ENCODE measurements at places on chromosomes 2 and 18. TPM values are rescaled to one million over a fixed set of nuclear protein-coding genes. Genes with fewer than 3 reads are reported as not detected.

The PROM2 gene
- 99.8 TPM for total RNA-seq

The ZDBF2 gene
- total RNA-seq: 3.4 TPM

The DSG1 gene
- 1,682 TPM for total RNA-seq

The IHH gene
- total RNA-seq: 0.23 TPM

The CXCR1 gene
- 0.87 TPM for total RNA-seq

The BOK gene
- total RNA-seq: 61.6 TPM

The C2orf66 gene
- total RNA-seq: not detected

The NCKAP5 gene
- total RNA-seq: 6.4 TPM

The MC4R gene
- total RNA-seq: not detected

DNA sequence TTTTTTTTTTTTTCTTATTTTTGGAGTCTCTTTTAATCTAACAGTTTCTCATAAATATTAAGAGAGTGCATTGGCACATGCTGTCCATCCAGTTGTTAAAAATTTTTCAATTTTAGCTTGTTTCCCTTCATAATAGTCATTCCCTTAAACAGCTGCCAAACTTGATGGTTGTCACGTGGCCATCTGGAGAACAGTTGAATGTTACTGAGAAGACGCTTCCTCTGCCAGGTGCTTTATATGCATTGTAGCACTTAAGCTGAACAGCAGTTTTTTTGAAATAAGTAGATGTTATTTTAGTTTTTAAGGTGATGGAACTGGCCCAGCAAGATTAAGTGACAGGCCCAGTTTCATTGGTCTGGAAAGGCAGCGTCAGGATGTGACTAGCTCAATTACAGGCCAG is 3.3 kb downstream of the SMARCAL1 start:
- H3K36me3 ChIP-seq: peaks cover 31% of the 10 kb centered on the region
- peaks cover 5% of the 10 kb centered on the region for H3K4me1 ChIP-seq
- no peak overlapping the region for H3K27ac ChIP-seq

- DNase-seq: no peak
- no peaks in the 10 kb centered on the region for H3K27me3 ChIP-seq
- peaks cover 5% of the 10 kb centered on the region for H3K4me1 ChIP-seq
- H3K27ac ChIP-seq: no peak overlapping the region
- H3K4me3 ChIP-seq: no peak overlapping the region
Measured at GRCh38 chr2:60412620-60413019, 140.8 kb downstream of the BCL11A start.

- H3K27ac ChIP-seq: no peak overlapping the region
- no peak overlapping the region for H3K4me3 ChIP-seq
- H3K36me3 ChIP-seq: no peaks in the 10 kb centered on the region
- no peaks in the 10 kb centered on the region for H3K27me3 ChIP-seq
- DNase-seq: no peak
Measured at GRCh38 chr2:201574766-201575165, 68.5 kb downstream of the TMEM237 start.

DNA sequence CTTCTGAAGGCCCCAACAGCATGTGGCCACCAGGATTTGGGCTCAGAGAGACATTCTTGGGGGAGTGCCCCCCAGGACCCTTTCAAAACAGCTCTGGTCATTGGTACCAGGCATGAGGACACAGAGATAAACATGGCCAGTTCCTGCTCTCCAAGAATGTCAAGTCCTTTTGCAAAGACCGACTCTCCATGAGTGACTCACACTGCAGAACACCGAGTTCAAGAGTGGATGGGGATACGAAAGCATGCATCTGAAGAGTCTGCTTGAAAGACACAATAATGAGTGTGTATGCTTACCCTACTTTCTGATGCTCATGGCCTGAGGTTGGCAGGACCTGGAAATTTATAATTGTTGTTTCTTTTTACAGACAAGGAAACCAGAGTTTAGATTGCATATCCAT is 450.6 kb downstream of the TSN start:
- no peaks in the 10 kb centered on the region for H3K27me3 ChIP-seq
- H3K4me1 ChIP-seq: peaks cover 3% of the 10 kb centered on the region
- no peak overlapping the region for H3K4me3 ChIP-seq
- no peak for DNase-seq
- H3K27ac ChIP-seq: no peak overlapping the region
- H3K36me3 ChIP-seq: no peaks in the 10 kb centered on the region

DNA sequence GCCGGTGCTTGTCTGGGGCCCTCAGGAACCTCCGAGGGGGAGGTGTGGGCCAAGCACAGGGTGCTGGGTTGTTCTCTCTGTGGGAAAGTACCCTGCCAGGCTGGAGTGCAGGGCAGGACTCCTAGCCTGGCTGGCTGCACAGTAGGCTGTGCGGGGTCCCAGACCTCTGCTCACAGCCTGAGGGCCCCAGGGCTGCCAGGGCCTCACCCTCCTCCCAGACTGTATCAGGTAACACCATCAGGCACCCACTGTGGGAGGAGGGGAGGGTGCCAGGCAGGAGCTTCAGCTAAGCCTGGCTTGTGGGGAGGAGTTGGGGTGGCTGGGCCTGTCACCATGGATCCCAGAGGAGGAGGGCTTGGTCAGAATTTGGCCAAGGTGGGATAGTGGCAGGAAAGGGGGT is 211.9 kb upstream of the SMAD2 start:
- no peaks in the 10 kb centered on the region for H3K27me3 ChIP-seq
- H3K36me3 ChIP-seq: no peaks in the 10 kb centered on the region
- H3K27ac ChIP-seq: no peak overlapping the region
- H3K4me1 ChIP-seq: peaks cover 51% of the 10 kb centered on the region

DNA sequence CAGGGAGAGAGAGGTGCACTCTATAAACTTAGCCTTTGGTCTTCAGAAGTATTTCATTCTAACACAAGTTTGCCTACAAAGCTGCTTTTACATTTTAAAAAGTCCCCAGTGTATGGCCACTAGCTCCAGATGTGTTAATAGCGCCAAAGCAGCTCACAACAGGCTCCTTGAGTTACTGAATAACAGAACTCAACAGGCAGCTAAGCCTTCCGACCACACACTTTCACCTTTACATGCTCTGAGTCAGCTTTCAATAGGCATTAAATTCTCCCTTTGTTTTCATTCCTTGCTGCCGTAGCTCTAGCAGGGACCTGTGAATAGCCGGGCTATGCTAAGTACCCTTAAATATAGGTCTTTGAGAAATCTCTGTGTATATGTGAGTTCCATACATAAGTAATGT is 262.8 kb upstream of the PARD3B start:
- H3K27me3 ChIP-seq: peaks cover 6% of the 10 kb centered on the region
- no peaks in the 10 kb centered on the region for H3K4me1 ChIP-seq
- H3K36me3 ChIP-seq: no peaks in the 10 kb centered on the region
- no peak for DNase-seq
- H3K4me3 ChIP-seq: no peak overlapping the region

GRCh38 chr2:240868286-240869108 is at the start of gene AGXT:
Gene AGXT, plus strand, starts transcription at chr2:240868824. Its CDS starts 42 bp downstream, at chr2:240868866.
- H3K27ac ChIP-seq: no peak within 1 kb of the TSS
- no peak within 1 kb of the TSS for H3K4me3 ChIP-seq
- no peaks in the 10 kb centered on the region for H3K36me3 ChIP-seq
- no peak for DNase-seq
- peaks cover 3% of the 10 kb centered on the region for H3K27me3 ChIP-seq

- H3K27me3 ChIP-seq: no peaks in the 10 kb centered on the region
- no peaks in the 10 kb centered on the region for H3K4me1 ChIP-seq
- H3K27ac ChIP-seq: no peak overlapping the region
- H3K36me3 ChIP-seq: no peaks in the 10 kb centered on the region
- no peak for DNase-seq
- H3K4me3 ChIP-seq: no peak overlapping the region
Measured at GRCh38 chr2:142629193-142629592, 248.3 kb upstream of the KYNU start.

DNA sequence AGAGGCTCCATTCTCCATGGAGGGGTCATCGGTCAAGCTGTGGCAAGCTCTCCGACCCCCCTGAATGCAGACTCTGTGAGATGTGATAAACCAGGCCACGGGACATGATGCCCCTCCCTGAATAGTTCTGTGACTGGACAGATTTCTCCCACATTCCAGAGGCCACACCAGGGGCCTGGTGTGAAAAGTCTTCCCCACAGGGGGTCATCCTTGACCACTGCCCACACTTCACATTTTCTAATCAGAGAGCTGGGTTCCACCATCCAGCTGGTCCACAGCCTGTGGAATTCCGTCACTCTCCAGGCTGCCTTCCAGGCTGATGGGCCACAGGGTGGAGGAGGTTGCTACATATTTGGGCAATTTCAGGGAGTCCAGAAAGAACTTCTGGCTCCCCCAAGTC is 51.3 kb upstream of the CYRIA start:
- no peak overlapping the region for H3K27ac ChIP-seq
- peaks cover 7% of the 10 kb centered on the region for H3K4me1 ChIP-seq
- DNase-seq: no peak

DNA sequence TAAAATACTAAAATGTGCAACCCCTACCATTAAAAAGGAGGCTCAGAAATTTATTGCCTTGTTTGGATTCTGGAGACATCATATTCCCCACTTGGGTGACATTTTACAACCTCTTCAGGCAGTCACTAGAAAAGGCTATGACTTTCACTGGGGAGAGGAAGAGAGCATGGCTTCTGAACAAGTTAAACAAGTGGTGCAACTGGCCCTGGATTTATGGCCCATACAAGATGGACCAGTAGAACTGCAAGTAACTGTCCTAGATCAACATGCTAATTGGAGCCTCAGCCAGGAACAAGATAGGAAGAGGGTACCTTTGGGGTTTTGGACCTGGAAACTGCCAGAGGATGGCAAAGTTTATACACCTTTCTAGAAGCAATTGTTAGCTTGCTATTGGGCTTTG is 4.0 kb upstream of the DSG2 start:
- DNase-seq: no peak
- peaks cover 11% of the 10 kb centered on the region for H3K27me3 ChIP-seq
- H3K36me3 ChIP-seq: no peaks in the 10 kb centered on the region
- H3K4me1 ChIP-seq: peaks cover 19% of the 10 kb centered on the region
- no peak overlapping the region for H3K27ac ChIP-seq
- no peak overlapping the region for H3K4me3 ChIP-seq

DNA sequence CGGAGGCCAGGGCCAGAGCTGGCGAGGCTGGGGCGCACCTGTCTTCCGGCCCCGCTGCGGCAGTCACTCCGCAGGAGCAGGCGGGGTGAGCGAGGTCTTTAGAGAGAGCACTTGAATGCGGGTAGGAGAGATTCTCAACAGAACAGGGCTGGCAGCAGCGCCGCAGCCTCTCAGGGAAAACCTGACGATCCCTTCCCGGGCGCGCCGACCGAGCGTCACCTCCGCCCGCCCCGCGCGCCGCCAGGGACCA is 526 bp downstream of the PRKRA start:
- H3K27ac ChIP-seq: peak overlapping the region; percentile 100
- no peaks in the 10 kb centered on the region for H3K27me3 ChIP-seq
- H3K4me3 ChIP-seq: peak overlapping the region; percentile 99
- H3K36me3 ChIP-seq: peaks cover 19% of the 10 kb centered on the region
- DNase-seq: no peak

DNA sequence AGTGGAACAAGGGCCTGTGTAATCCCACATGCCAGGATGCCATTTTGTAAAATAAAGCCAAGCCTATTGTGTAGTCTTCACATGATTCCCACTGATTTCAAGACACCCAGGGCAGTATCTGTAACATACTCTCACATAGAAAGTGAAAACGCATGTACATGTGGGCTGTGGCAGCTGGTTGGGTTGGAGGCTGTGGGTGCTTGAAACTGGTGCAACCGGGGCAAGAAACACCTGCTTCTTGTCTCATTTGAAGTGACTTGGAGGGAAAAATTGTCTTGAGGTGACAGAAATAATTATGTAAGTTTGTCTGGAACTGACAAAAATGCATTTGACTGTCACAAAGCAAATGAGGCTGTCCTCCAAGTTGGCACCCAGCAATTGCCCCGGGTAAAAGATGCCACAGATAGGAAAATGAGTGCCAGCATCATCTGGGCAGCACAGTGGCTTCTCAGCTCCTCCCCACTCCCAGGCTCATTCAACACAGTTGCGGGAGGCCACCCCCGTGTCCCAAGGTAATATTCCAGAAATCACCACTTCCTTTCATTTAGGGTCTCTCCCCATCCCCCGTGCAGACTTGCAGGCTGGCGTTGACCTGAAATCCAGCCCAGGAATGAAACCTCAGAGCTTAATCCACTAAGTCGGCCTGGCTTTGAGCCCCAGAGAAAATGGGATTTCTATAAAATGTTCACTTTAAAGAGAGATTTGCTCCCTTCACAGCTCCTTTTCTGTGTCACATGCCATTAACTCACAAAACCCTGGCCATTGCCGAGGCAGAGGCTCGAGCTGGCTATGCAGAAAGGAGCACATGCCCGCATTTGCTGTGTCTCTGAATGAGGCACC is 293.9 kb upstream of the PARD3B start:
- no peak for DNase-seq
- H3K4me1 ChIP-seq: peaks cover 8% of the 10 kb centered on the region
- no peak overlapping the region for H3K27ac ChIP-seq
- no peaks in the 10 kb centered on the region for H3K36me3 ChIP-seq

- DNase-seq: no peak
- no peak overlapping the region for H3K4me3 ChIP-seq
- H3K36me3 ChIP-seq: no peaks in the 10 kb centered on the region
- H3K27me3 ChIP-seq: no peaks in the 10 kb centered on the region
- no peaks in the 10 kb centered on the region for H3K4me1 ChIP-seq
Measured at GRCh38 chr2:197031803-197032202, 105.3 kb upstream of the PGAP1 start.

DNA sequence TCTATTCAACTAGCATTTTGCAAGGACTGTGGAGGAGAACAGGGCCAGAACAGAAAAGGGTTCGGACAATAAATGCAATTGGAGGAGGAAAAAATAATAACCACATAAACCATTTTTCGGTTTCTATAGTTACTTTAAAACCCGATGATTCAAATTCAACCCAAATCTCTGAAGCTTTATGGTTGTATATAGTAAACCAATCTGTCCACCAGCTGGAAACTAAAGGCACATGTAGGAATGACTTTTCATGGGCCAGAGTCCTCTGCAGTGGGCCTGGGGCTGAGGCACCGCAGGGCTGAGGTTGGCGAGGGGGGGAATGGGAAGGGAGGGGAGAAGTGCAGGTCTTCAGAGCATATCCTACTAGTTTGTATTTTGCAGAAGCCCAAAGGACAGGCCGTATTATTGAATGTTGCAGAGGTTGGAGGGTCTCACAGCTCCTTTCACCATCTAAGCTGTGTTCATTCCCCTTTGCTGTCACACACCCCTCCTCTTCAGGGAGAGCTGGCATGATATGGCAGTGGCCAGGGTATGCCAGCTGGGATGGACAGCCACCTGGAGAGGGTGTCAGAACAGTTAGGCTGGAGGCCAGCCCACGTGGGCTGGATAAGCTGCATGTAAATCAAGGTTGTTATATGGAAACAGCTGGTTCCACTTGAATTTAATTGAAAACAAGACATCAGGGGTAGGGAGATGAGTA is 267.1 kb downstream of the PRKCE start:
- no peaks in the 10 kb centered on the region for H3K27me3 ChIP-seq
- no peaks in the 10 kb centered on the region for H3K36me3 ChIP-seq
- DNase-seq: no peak
- H3K4me1 ChIP-seq: peaks cover 22% of the 10 kb centered on the region
- H3K4me3 ChIP-seq: no peak overlapping the region
- H3K27ac ChIP-seq: no peak overlapping the region

GRCh38 chr2:37916512-37917082 is 8.5 kb upstream of the RMDN2 start:
- no peaks in the 10 kb centered on the region for H3K36me3 ChIP-seq
- DNase-seq: peak; percentile 78
- peak overlapping the region; percentile 52 for H3K27ac ChIP-seq
- no peak overlapping the region for H3K4me3 ChIP-seq
- no peaks in the 10 kb centered on the region for H3K27me3 ChIP-seq

All from suprapubic skin (tissue), 4 donors.